ENCODE measurements at places on chromosomes 3 and 15. TPM values are rescaled to one million over a fixed set of nuclear protein-coding genes. Genes with fewer than 3 reads are reported as not detected.

The GRAMD2A gene
- not detected for total RNA-seq

The RHOA gene
- total RNA-seq = 426 TPM

The CMTM8 gene
- 6.6 TPM for total RNA-seq

The SEMA6D gene
- 4.0 TPM for total RNA-seq

Measured in ascending aorta (tissue), 2 donors.